ENCODE measurements at places on chromosomes 16 and 17.

DNA sequence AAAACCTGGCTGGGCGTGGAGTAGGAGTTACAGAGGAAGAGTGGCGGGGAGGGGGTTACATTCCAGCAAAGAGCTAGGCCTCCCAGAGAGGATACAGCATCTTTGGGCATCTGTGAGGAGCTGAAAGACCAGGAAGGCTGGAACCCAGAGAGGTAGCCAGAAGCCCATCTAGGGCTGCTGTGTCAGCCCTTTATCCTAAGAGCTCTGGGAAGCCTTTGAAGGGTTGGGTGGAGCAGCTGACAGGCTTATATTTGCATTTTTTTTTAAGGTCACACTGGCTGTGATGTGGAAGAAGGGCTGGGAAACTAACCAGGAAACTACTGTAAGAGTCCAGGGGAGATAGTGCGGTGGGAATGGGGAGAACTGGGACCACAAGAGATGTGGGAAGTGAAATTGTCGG lies 6.8 kb upstream of the CNOT1 start:
- no peak for DNase-seq

- no peak for DNase-seq
Observed at GRCh38 chr17:74760404-74761105, 12.1 kb downstream of the NHERF1 start.

DNA sequence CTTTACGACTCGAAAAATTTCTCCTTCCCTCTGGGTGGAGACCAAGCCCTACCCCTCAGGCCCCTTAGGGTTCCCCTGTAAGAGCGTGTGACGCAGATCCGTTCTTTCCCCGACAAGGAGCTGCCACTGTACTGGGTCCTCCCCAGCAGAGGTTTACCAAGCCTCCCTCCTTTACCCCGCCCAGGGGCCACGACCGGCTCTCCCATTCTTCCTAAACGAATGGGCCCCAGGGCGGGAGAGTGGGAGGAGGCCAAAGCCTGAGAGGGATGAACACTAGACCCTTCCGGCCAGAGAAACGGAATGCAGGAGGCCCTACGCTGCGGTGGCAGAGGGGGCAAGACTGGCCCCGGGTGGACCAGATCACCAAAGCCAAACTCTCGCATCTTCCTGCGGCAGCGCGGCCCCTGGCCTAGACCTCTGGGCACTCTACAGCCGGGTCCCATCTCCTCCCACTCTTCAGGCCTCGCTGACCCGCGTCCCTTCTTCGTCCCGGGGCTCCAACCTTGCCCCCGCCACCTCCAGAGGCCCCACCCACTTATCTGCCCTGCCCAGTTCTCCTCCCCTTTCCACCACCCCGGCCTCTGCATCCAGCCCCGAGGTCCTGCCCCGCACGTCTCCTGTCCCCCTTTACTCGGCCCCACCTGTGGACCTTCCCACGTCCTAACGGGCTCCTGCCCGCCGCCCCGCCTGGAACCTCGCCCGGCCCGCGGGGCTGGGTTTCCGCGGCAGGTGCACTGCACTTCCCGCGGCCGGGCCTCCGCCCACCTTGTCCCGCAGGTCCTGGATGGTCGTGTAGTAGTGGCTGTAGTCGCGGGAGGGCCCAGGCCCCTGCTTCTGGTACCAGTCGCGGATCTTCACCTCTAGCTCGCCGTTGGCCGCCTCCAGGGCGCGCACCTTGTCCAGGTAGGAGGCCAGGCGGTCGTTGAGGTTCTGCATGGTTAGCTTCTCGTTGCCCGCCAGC lies 765 bp downstream of the KRT19 start:
- no peak for DNase-seq

DNA sequence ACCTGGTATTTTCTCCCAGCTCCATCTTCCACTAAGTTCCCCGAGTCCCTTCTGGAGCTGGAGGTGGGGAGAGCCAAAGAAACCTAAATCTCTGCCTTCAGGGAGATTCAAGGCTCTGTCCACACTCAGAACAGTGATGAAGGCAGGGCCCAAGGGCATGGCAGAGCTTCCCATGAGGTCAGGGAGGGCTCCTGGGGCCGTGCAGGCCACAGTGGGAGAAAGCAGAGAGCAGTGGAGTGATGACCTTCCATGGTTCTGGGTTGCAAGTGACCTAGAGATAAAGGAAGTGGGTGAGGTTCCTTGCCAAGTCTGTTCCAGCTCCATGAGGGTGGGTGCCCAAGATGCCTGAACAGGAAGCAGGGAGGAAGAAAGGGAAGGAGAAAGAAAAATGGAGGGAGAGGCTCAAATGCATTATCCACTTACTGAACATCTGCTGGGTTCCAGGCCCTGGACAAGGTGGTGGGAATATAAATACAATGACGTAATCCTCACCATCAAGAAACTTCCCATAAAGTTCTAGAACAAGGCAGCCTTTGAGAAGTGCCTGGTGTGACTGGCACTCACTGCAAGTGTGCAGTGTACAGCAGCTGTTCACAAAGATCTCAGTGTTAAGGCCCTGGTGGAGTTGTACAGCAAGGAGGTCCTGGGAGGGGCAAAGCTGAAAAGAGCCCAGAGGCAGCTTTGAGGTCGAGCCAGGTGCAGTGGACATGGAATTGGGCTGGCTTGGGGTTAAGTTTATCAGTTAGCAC lies 13.3 kb downstream of the TBKBP1 start:
- DNase-seq: no peak

Data from GM04504 (cell line).